ENCODE measurements at places on chromosomes 13 and 19.

- DNase-seq: no peak
Measured at GRCh38 chr13:29621051-29621800, 25.7 kb upstream of the SLC7A1 start.

DNA sequence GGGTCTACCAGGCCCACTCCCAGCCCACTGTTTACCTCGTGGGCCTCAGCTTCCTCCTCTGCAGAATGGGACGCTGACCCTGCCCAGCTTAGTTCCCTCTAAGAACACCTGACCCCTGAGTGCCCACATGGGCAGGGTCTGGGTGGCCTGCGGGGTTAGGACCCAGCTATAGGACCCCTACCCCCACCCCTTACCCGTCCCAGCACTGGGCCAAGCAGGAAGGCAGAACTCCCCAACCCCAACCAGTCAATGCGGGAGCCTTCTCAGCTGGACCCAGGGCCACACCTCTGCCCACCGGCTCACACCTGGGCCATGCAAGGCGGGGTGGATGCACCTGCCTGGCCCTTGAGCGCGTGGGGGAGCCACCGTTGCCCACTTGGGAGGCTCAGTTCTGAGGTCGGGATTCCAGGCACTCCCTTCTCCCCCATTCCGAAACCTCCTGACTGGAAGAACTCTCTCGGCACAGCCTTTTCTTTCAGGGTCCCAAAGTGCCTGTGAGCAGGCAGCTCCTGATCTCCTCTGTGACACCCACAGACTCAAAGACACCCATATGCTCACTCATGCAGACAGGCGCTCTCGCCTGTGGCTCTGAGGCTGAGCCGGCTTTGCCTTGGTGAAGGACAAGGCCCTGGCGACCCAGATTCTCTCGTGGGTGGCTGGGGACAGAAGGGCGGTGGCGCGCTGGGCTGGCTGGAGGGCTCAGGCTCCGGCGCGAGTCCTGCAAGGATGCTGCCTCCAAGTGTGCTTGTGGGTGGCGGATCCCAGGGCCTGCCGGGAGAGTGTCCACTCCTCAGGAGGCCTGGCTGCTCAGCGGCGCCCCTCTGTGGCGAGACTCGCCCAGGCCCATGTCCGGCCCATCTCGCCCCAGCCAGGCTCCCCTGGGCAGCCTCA, 27.9 kb upstream of the PARP4 start:
- DNase-seq: no peak

DNA sequence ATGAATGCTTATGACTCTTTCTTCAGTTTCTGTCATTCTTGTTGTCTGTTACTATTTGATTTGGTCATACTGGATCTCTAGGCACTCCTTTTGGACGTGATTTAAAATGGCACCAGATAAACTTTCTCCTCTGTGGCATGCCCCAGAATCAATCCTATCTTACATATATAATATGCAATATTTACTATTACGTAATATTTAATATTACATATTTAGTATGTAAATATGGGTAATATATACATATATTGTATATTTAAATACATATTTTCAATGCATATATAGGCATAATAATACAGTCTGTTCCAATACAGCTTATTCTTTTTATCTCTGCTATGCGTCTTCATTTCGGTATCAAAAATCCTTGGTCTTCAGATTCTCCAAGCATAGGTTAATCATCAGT, 104.4 kb upstream of the PRR20A start:
- no peak for DNase-seq

DNA sequence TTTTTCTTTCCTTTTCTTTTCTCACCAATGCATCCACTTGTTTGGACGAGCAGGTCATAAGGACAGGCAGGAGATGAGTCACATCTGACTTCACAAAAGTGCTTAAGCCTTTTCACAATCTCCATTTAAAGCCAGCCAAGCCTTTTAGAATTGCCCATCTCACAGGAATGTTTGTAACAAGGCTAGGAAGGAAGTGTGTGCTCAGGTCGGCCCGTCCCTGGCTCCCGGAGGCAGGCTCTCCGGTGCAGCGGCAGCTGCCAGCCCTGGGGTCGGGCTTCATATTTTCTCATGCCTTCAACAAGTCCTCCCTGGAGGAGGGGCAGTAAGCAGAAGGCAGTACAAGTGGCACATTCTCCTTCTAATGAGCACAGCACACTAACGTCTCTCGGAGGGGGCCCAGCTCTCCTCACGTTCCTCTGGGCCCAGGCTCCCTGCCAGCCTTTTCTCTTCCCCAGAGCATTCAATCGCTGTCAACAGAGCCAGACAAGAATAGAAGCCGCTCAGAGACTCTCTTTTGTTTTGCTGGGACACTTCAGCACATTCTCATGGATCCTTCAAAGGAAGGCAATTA, 180.5 kb downstream of the COL4A1 start:
- no peak for DNase-seq

DNA sequence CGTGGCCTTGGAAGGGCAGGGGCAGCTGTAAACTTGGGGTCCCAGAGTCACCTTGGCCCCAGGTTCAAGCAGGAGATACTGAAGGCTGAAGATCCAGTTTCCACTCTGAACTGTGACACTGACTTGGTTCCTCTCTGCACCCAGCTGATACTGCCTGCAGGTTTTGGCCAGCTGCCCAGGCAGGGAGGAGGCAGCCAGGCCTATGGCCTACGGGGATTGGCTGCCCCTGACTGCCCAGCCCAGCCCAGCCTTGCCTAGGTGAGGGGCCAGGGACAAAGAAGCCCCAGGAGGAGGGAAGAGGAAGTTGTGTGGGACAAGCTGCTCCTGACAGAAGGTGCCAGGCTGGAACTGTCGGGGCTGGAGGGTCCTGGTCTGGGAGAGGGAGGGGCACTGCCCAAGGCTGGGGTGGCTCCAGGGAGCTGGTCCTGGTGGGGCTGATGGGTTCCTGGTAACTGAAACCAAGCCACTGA, 51.7 kb upstream of the CYP4F8 start:
- no peak for DNase-seq

DNA sequence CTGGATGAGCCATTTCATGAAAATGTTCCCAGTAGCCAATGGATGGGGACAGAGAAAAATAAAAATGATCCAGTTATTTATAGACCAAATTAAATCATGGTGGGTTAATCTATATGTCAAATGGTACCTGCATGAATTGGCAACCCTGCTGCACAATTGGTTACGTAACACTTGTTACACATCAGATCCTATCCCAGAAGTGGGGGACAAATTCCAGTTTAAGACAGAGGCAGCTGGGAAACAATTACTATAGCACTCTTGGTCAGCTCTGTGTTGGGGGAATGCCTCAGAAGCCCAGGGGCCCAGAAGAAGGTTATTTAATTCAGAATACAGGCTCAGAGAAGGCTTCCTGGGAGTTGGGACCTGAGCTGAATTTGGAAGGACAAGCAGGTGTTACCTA, 81.1 kb upstream of the FLT1 start:
- DNase-seq: no peak

GRCh38 chr13:40637643-40638042, 28.8 kb downstream of the FOXO1 start:
- DNase-seq: no peak

DNA sequence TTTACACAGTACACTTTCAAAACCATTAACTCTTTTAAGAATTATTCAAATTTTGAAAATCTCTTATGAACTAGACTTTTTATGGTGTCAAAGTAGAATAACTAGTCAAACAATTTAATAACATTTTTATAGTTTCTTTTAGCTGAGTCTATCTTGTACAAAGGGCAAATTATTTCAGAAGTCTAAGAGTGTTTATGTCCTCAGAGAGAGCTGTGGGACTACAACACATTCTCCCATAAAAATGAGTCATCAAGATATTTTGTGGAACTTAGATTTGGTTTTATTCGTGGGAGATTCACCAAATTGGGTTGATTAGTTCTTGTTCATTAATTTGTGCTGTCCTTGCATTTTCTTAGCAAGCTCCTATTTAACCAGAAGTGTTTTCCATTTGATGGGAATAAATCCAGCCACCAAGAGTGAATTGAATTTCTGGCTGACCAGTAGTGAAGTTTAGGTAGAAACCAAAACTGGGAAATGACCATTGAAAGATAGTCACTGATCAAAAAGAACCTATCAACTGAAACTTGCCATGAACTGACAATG, 291.0 kb downstream of the DLEU7 start:
- DNase-seq: no peak

DNA sequence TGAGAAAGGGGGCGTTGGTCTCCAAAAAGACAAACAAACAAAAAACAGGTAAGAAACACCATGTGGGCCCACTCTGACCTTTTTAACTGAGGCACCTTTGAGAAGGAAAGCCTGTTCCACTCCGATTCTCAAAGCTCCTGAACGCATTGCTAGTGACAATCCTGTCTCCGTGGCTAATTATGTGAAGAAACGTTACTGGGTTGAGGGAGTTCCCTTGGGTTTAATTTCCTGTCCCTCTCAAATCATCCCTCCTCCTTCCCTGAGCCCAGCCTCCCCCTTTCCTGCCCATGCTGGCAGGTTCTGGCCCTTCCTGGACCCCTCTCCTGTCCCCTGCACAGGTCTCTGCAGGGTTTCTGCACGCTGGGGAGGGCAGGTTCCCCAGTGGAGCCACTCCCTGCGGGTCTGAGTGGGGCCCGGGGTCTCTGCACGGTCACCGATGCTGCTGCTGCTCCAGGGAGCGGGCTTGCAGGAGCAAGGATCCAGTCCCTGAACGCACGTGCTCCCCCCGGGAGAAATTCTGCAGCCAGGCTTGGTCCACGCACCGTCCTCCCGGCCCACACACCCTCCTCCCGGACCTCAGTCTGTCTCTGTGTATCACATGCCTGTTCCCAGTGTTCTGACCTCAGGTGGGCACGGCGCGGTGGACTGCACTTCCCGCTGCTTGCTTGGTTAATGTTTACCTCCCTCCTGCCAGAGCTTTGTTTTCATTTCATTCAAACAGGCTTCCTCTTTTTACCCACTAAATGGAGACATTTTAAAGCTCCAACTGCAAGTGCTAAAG, 76.4 kb upstream of the MCF2L start:
- DNase-seq: no peak

DNA sequence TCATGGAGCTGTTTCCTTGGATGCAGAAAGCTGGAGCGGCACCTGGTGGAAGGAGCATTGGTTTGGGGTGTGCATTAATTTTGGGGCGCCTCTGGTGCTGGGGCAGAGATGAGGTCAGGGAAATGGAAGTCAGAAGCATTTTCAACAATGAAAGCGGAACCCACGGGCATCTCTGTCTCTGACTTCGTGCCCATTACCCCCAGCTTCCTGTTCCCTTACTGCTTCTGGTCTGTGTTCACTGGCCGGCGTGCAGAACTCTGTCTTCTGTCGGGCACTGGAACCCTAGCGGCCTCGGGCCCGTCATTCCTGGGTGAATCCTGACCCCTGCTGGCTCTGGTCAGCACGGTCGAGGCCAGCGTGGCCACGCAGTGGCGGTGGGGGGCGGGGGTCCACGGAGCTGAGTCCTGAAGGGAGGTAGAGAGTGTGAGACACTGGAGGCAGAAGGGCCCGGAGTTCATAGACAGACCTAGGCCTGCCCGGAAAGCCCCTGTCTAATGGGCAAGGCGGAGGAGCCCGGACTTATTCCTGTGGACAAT, 7.9 kb upstream of the LINGO3 start:
- DNase-seq: no peak

- no peak for DNase-seq
Measured at GRCh38 chr13:44304433-44304725, 69.2 kb upstream of the SERP2 start.

GRCh38 chr13:24216176-24216575, 55.7 kb downstream of the SPATA13 start:
- DNase-seq: no peak

DNA sequence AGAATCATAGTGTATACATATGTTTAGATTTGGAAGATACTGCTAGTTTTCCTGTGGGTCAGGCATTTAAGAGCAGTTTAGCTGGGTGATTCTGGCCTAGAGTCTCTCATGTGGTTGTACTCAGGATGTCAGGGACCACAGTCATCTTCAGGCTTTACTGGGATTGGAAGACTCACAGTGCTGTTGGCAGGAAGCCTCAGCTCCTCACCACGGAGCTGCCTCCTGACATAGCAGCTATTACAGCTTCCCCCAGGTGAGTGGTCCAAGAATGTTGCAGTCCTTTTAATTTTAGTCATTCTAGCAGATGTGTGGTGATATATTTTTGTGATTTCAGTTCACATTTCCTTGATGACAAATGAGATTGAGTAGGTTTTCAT, 16.9 kb upstream of the GPR18 start:
- peak; percentile 31 for DNase-seq

DNA sequence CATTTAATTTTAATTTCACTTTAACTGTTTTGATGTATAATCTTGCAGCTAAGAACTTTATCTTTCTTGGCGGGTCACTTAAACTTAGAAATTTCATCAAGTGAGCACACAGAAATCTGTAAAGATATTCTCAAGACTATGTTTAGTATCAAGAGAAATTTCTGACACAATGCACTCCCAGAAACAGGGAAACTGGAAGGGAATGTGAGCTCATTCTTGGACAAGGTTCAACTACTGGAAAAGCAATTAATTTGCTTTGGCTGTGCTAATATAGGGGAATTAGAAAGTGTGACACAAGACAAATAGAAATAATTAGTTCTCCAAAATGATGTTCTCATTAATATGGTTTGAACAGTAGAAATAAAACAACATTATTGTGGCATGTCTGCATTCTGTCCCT, 402.3 kb downstream of the DACH1 start:
- no peak for DNase-seq

- DNase-seq: no peak
Measured at GRCh38 chr13:41637586-41637985, 180.2 kb downstream of the RGCC start.

- DNase-seq: no peak
Measured at GRCh38 chr13:49046002-49046401, 70.3 kb downstream of the FNDC3A start.

GRCh38 chr19:13430790-13431582, 75.3 kb downstream of the CACNA1A start:
- DNase-seq: peak; percentile 23

DNA sequence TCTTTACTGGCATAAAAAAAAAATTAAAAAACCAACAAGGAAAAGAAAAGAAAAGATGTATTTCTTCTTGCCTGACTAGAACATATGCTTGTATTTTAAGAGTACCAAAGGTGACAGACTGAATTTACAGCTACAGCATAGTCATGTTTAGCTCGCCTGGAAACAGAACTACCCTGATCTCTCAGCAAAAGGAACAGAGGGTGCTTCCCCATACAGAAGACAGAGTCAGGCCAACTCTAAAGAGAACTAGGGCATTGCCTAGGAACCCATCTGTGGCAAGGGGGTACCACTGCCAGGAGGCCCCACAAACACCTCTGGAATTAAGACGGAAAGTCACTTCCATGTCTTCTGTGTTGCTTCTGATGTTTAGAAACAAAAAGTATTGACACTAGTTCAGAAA, 252.1 kb upstream of the STARD13 start:
- no peak for DNase-seq

DNA sequence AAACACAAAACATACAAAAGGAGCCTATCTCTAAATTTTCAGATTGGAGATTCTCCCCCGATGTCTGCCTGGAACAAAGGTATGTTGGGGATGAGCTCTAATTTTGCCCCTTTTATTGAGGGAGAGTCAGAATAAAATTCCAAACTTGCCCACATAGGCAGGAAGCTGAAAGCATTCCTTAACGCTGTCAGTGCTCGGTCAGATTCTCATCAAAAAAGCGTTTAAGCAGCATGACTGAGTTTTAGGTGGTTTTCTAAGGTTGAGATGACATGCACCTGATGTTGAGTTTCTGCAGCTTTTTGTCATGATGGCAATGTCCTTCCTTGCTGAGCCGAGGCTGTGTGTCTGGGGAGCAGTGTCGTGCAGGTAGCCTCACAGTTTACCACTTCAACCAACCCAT, 48.4 kb upstream of the MEDAG start:
- no peak for DNase-seq

GRCh38 chr19:45508861-45509691, 1.8 kb downstream of the VASP start:
- no peak for DNase-seq
